ENCODE measurements at places on chromosomes 12 and 14.

DNA sequence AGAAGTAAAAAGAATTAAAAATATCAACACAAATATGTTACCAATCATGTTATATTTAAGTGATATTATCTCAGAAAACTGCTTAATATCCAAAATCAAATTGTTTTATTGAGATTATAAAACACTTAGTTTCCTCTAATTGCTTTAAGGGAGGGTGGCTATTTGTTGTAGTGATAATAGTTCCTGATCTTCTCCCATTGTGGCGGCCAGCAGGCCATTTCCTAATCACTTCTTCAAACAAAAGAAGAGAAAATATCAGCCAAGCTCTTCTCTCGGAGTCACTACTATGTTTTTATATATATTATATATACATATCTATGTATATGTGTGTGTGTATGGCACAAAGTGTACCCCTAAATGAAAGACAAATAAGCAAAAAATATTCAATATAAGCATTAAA lies 31.5 kb downstream of the ERO1A start:
- no peak for DNase-seq

DNA sequence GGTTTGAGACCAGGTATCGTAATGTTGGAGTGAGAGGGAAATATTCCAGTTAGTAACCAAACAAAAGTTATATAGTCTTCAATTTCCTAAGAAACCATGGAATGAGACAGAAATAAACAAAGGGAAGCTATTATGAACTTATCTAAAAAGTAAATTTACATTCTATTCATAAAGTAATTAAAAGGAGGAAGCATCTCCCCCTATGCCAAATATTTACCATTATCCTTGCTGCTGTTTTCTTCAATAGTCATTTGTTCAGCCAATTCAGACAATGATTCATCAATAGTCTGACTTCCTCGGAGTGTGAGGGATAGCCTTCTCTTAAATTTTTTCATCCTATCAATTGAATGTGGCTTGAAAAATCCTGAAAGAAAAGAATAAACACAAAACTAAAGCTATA lies 65.7 kb downstream of the CDK17 start:
- DNase-seq = no peak

GRCh38 chr12:97609957-97610356 lies 147.4 kb downstream of the RMST start:
- DNase-seq = no peak

- DNase-seq = no peak
Measured at GRCh38 chr12:129614221-129614885, 289.5 kb downstream of the TMEM132D start.

- DNase-seq = no peak
Measured at GRCh38 chr12:103244596-103244995, 251.2 kb downstream of the C12orf42 start.

- no peak for DNase-seq
Measured at GRCh38 chr12:93572712-93573551, 457 bp downstream of the SOCS2 start.

DNA sequence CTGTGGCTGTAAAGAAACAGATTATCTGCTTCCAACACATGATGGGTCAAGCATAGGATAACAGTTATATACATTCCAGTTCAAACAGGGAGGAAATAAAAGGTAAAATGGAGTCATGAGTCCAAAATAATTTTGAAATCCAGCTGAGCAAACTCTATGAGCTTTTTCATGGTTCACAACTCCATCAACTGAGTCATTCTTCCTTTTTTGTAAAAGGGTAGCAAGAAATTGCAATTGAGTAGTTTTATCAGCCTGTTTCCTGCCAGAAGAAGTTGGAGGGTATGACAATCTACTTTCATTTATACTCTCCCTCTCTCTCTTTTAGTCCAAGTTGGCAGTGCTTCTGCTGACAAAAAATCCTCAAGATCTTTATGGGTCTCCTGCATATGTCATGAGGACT lies 95.6 kb downstream of the CPNE8 start:
- DNase-seq = no peak

Measured in renal cortical epithelial cell (primary cell).